ENCODE measurements at places on chromosomes 2 and 18.
A peak's percentile ranks its signal among the peaks of the same experiment; 100 is the strongest.

- DNase-seq = no peak
Observed at GRCh38 chr2:145743011-145743410, 1223.1 kb upstream of the ZEB2 start.

- DNase-seq = no peak
Observed at GRCh38 chr2:177992992-177993391, 79.6 kb downstream of the PDE11A start.

GRCh38 chr2:119485336-119486110, 38.8 kb downstream of the SCTR start:
- DNase-seq = no peak

GRCh38 chr18:28767201-28767600, 590.3 kb upstream of the CDH2 start:
- no peak for DNase-seq

- DNase-seq = no peak
Observed at GRCh38 chr2:207928079-207928478, 97.2 kb downstream of the PLEKHM3 start.

DNA sequence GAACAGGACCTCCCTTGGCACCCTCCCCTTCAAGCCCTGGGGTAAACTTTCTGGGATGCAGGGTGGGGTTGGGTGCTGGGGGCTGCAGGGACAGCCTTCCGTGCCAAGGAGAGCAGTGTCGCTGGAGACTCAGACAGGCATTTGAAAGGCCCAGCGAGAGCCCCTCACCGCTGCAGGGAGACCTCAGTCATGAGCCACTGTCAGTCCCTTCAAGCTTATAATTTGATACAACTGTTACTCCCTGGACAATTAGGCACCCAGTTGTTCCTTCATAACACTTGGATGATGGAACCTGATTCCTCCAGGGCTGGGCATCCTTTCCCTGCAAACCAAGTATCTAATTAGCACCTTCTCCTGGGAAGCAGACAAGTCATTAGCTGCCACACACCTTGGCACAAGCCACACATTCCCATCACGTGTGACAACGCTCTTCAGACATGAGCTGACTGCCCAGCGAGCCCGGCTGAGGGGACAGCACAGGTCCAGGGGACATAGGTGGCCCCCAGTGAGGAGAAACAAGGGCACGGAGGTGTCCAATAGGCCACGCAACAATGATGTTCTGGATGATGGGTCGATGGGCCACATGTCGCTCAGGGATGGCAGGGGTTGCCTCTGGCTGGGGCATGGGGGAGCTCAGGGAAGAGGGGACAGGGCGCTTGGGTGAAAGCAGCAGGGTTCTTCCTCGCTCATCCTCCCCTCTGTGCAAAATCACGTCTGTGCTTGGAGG, 59.6 kb downstream of the KCNF1 start:
- no peak for DNase-seq

GRCh38 chr2:232931636-232932035, 61.6 kb downstream of the SNORC start:
- no peak for DNase-seq

DNA sequence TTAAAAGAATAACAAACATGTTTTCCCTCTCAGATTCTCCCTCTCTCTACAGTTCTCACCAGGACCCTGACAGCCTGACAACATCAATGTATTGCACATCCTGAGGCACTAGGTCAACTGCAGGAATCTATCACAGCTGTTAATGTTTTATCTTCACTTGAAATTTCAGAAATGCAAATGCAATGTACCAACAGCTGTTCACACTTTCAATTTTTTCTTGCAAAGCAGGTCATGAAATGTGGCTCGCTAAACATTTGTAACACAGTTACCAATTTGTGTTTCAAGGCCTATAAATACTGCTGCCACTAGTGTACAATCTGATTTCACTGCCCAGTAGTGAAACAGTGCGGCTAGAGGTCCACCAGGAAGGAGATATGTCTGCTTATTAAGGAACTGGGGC, 147.8 kb downstream of the EXOC6B start:
- no peak for DNase-seq

DNA sequence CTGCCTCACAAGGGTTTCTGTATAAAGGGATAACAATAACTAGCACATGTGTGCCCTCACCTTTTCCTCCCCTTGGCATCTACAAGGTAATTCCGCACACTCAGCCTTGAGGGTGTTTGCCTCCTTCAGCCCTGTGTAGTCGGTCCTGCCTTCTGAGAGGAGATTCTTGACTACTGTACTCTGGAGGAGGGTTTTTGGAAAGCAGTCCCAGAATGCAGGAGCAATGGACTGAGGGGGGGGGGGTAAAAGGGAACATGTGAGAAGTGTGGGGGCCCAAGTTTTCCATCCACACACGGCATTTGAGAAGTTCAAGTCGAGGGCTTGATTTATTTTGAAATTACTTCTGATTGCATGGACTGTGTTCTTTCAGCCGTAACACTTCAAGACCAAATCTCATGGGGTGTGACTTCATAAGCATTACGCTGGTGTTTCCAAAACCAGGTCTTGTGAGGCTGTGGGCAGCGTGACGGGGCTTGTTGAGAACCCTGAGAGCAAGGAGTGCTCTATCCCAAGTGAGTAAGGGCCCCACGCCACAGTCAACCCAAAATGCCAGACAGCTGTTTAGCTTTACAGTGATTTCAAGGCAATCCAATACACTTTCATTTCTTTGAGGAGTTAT, 198.7 kb upstream of the MEIS1 start:
- DNase-seq = no peak

DNA sequence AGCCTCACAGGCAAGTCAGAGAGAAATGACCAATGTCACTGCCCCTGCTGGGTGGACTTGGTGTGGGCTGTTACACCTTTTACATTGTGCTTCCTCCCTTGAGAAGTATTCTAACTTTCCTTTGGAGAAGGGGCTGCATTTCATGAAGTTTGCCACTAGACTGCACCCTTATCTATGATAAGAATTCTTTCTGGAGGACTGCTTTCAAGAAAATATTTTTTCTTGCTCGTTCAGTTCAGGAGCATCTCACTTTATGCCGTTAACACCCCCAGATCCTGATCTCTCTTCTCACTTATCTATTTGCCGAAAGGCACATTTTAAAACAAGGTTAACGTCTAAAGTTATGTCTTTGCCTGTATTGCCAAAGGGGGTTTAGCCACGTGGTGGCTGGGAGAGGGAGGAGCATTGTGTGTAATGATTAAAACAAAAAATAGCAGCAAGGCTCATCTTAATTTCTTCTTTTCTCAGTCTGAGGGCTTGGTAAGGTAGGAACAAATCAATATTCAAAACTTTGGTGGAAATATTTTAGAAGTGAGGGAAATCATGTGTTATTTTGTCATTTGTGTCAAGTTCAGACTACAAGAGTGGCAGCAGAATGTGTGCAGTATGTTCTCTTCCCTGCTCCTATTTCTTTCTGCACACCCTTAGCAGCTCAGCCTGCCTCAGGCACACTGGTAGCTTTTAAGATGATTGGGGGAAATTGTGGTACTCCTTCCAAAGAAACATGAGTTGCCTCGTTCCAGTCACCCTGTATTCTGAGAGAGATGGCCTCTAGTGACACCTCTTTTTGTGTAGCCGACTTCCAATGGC, 1.6 kb upstream of the IGFBP5 start:
- DNase-seq = no peak

- DNase-seq = no peak
Observed at GRCh38 chr2:214504599-214505376, 93.9 kb downstream of the VWC2L start.

DNA sequence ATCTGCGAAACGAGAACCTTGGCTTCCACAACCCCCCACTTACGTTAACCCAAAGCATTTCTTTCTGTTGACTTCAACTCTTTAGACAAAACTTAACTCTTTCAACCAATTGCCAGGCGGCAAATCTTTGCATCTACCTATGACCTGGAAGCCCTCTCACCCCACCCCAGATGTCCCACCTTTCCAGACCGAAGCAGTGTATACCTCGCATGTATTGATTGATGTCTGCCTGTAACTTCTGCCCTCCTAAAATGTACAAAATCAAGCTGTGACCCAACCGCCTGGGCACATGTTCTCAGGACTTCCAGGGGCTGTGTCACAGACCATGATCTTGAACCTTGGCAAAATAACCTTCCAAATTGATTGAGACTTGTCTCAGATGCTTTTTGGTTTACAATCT, 12.3 kb downstream of the AQP12B start:
- DNase-seq = no peak

DNA sequence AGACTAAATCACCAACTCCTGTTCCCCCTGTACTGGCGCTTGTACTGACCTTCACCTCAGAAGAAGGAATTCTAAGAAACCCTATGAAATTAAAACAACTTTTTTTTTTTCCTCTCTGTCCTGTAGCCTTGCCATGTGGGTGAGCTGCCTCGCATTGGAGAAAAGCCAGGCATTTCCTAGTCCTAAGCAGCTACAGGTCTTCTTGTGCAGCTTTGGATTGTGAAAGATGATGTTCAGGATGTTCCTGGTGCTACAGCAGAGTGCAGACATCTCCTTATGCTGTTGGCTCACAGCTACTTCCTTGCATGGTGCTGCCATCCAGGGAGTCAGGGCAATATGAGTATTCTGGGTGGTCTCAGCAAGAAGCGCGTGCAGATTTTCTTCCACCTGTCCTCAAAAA, 11.9 kb downstream of the PIK3C3 start:
- DNase-seq = no peak

DNA sequence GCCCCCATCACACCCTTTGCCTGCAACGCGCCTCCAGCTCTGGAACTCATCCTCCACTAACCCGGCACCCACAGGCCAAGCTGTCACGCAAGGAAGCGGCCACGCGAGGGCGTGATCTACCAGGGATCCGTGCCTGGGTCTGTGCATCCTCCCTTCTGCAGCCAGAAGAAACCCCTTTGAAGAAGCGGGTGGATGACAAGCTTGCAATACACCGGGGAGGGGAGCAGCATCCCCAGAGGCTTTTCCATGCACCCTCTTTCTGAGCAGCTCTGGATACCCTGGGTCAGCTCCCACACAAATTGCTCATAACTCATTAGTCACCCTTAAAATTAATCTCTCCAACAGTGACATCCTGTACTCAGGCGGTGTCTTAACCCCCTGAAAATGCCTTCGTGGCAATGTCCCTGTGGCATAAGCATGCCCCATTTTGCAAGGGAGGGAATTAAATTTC, 47.6 kb downstream of the PDCL3 start:
- peak; percentile 75 for DNase-seq

- DNase-seq = no peak
Observed at GRCh38 chr2:188440849-188441248, 149.2 kb downstream of the GULP1 start.

DNA sequence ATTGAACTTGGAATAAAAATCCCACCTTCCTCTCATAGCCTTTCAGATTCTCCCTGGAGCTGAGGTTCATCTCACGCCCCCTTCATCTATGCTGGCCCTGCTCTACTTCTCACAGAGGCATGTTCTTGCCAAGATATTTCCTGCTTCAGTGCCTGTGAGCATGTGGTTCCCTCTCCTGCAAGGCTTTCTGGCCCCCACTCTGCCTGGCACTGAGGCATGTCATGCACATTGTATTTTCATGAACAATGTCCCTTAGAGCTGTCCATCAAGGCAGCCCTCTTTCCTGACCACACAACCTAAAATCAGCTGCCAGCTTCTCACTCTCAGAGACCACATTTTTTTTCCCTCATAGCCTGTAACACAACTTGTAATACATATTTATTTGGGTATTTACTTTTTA, 18.0 kb upstream of the HK2 start:
- no peak for DNase-seq

GRCh38 chr2:64638502-64639120, 15.1 kb downstream of the SERTAD2 start:
- DNase-seq = no peak

DNA sequence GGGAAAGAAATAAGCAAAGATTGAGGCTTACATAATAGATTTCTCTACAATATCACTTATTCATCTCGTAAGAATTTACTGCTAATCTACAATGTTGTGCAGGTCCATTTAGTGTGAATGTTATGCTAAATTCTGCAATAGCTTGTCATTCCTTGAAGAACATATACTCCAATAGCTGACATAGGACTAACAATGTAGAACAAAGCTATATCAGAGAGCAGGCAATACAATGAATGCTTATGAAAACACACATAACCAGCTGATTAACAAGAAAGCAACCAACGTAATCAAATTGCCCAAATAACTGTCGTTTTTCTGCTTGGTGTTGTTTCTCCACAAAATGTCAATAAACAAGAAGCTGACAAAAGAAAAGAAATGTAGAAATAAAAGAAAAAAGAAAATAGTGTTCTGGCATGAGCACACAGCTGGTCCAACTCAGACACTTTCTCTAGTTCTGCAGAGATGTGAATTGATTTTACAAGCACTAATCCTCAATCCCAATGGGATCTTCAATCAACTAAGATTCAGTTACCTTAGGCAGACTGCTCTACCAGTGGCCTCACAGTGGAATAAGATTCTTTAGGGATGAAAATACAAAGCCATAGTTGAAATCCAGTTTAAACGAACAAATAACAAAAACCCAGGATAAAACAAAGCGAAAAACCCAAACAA, 1024.7 kb upstream of the PIK3C3 start:
- DNase-seq = no peak

Data from stimulated activated naive CD8-positive, alpha-beta T cell treated with anti-CD3 and anti-CD28 coated beads, Interleukin-15, Interleukin-2, amounts not matched to agents 100 U/mL and 50 U/mL, for 24 hours (primary cell).